ENCODE measurements at places on chromosomes 11 and 22. TPM values are rescaled to one million over a fixed set of nuclear protein-coding genes. Genes with fewer than 3 reads are reported as not detected.

- peak; percentile 60 for DNase-seq
Observed at GRCh38 chr11:30705913-30706675, 119.9 kb upstream of the MPPED2 start.

GRCh38 chr22:20656902-20657836 lies 116.7 kb upstream of the SERPIND1 start:
- DNase-seq: no peak

LGR4 gene
- polyA plus RNA-seq: 27.5 TPM

DNA sequence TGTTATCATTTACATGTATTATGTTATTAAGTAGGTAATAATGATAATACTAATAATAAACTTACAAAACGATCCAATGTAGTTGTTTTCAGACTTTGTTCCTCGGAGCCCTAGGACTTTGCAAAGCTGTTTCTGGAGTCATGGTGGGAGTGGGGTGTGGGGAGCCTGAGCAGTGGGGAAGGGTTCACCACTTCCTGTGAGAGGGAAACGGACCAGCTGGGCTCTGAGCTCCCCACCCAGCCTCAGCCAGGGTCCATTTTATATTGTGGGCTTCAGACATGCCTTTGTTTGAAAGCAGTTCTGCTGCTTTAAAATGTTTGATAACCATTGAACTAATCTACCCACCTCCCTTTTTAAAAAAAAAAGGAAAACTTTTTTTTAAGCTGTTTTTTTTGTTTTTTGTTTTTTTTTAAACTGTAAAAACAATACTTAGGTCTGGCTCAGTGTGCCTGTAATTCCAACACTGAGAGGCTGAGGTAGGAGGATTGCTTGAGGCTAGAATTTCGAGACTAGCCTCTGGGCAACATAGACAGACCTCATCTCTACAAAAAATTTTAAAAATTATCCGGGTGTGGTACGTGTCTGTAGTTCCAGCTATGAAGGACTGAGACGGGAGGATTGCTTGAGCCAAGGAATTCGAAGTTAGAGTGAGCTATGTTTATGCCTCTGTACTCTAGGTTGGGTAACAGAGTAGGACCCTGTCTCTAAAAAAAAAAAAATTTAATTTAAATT lies 7.0 kb downstream of the SERPING1 start:
- no peak for DNase-seq

DNA sequence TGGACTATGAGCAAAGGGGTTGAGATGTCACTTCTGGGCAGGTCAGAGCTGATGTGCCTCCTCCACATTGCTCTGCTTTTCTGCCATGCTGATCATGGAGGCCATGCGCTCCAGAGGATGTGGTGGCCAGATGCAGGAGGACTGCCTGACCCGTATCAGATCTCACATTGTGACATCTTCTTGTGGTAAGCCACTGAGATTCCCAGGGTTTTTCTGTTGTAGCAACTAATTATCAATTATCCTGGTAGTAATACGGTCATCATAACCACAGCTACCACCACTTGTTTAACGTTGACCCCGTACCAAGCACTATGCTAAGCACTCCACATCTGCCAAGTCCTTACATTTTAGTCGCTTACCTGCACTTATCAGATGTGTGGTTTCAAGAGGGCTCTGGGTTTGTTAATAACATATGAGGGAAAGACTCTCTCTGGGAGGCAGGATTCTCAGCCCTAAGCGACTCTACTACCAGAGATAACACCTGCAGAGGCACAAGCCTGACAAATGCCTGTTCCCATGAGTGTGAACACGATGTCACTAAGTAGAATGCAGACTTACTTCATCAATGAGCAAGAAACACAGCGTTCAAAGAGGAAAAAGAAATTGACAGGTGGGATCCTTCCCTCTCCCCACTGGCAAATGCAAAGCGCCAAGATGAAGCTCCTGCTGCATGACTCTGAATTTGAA lies 63.6 kb upstream of the TIMP3 start:
- DNase-seq: no peak

DNA sequence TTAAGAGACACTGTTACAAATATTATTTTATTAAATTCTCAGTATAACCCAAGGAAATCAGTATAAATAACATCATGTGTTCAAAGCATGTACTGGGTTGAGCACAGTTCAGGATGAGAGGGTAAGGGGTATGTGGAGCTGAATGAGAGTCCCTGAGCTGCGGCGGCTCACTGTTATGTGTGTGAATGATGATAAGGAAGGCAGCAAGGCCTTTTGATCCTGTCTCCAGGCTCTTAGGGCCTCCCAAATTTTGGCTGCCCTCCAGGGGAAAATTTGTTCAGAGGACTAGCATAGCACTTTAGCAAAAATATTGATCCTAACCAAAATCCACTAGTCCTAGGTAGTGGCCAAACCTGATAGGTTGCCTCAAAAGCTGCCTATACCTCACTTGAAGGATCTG lies 86.1 kb upstream of the SPON1 start:
- no peak for DNase-seq
